Endothelial cell of umbilical vein (primary cell): ENCODE measurements at places on chromosomes 16 and 17. TPM values are rescaled to one million over a fixed set of nuclear protein-coding genes. Genes with fewer than 3 reads are reported as not detected.

The CAMTA2 gene
- 51.0 and 56.7 TPM in 2 replicates for total RNA-seq

The ASPHD1 gene
- 0.88 and 1.2 TPM in 2 replicates for total RNA-seq

The TMEM98 gene
- 83.6 and 101 TPM in 2 replicates for total RNA-seq

DNA sequence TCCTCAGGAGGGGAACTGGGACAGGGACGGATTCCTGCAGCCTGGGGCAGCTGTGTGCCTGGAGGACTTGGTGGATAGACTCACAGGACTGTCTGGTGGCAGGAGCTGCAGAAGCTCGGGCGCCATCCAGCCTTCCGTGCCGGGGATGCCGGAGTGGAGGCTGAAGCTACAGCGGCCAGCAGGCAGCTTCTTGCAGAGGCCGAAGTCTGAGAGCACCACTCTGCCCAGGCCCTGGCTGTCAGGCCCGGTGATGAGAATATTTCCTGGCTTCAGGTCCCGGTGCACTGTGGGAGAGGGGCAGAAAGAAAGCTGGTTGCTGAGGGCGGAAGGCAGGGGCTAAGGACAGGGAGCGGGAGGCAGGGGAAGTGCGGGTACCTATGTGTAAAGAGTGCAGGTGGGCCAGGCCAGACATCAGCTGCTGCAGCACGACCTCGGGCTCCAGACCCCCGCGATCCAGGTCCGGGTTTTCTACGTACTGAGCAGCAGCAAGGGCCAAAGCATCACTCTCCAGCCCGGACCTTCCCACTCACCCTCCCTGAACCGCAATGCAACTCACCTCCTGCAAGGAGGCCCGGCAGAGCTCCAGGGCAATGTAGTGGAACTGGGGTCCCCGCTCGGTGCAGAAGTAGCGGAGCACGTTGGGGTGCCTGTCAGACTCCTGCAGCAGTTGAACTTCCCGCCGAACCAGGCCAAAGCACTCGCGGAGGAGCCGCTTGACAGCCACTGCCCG, 16.1 kb downstream of the PLK1 start:
- DNase-seq = peak; percentile 30
- no peaks in the 10 kb centered on the region for H3K4me1 ChIP-seq
- H3K36me3 ChIP-seq = peaks cover 3% of the 10 kb centered on the region
- no peak overlapping the region for H3K4me3 ChIP-seq

- no peak overlapping the region for H3K4me3 ChIP-seq
- no peak overlapping the region for H3K27ac ChIP-seq
- H3K27me3 ChIP-seq = no peaks in the 10 kb centered on the region
Observed at GRCh38 chr16:54444851-54445458, 158.4 kb upstream of the IRX3 start.

DNA sequence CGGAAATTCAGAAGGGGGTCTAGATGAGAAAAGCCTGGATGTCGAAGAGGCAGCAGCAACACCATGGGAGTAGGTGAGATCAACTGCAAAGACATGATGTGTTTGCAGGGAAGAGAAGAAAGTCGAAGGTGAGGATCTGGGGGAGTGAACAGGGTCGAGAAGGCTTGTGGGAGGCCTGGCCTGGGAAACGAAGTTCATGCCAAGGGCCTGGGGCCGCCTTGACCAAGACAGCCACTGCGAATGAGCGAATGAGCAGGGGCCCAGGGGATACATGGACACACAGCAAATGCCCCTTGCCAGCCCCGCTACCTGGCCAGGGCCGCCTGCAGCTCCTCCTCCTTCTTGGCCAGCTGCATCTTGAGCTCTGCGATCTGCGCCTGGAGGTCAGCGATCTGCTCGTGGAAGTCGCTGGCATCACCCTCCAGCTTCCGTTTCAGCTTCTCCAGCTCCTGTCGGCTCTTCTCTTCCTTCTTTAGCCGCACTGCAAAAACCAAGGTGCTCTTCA, 87.1 kb downstream of the NDE1 start:
- no peak overlapping the region for H3K27ac ChIP-seq
- H3K36me3 ChIP-seq = no peaks in the 10 kb centered on the region
- no peak for DNase-seq
- no peaks in the 10 kb centered on the region for H3K4me1 ChIP-seq
- no peak overlapping the region for H3K4me3 ChIP-seq

DNA sequence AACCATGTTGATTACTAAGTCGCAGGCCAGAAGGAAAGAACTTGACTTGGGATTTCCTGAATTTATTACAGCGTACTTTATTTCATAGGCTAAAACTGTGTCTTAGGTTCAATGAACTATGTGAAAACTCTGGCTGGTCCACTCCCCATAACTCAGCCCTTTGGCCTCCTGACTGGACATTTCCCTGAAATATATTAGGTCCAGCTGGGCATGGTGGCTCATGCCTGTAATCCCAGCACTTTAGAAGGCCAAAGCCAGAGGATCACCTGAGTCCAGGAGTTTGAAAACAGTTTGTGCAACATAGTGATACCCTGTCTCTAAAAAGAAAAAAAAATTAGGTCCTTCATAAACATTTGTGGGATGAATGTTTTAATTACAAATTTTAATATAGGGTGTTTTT, 97.0 kb downstream of the CYLD start:
- DNase-seq = no peak
- no peak overlapping the region for H3K27ac ChIP-seq
- H3K27me3 ChIP-seq = peaks cover 3% of the 10 kb centered on the region
- H3K36me3 ChIP-seq = no peaks in the 10 kb centered on the region
- no peak overlapping the region for H3K4me3 ChIP-seq
- no peaks in the 10 kb centered on the region for H3K4me1 ChIP-seq

- H3K36me3 ChIP-seq = no peaks in the 10 kb centered on the region
- no peak overlapping the region for H3K27ac ChIP-seq
- H3K27me3 ChIP-seq = no peaks in the 10 kb centered on the region
- H3K4me1 ChIP-seq = no peaks in the 10 kb centered on the region
Observed at GRCh38 chr16:77555791-77556190, 121.0 kb upstream of the ADAMTS18 start.

GRCh38 chr16:88558457-88559442, 11.5 kb upstream of the ZC3H18 start:
- no peaks in the 10 kb centered on the region for H3K27me3 ChIP-seq
- no peaks in the 10 kb centered on the region for H3K36me3 ChIP-seq
- H3K4me3 ChIP-seq = no peak overlapping the region
- DNase-seq = peak; percentile 49
- H3K27ac ChIP-seq = no peak overlapping the region
